ENCODE measurements at places on chromosomes 11 and 22. TPM values are rescaled to one million over a fixed set of nuclear protein-coding genes. Genes with fewer than 3 reads are reported as not detected.

Gene PKDREJ
- total RNA-seq, result not detected

Gene DEFB131B
- not detected for total RNA-seq

Gene AKIP1
- total RNA-seq, result 15.4 TPM

Gene LYVE1
- total RNA-seq, result 0.25 TPM

DNA sequence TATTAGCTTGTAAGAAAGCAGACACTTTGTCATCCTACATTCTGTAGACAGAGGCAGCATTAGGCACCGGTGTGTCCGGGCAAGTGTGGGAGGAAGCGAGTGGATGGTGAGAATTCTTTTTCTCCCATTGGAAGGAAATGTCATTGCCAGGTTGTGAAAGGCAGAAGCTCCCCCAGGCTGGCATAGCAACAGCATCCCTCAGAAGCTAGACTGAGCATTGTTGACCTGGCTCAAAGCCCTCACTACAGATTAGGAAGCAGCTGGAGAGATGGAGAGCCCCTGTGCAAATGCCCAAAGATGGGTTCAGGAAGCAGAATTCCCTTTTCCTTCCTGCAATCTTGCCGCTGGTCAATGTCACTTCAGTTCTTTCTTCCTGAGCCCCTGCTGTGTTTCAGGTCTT, 1299.3 kb downstream of the TBC1D22A start:
- no peaks in the 10 kb centered on the region for H3K4me1 ChIP-seq
- H3K36me3 ChIP-seq, result no peaks in the 10 kb centered on the region
- peaks cover 10% of the 10 kb centered on the region for H3K27me3 ChIP-seq
- no peak overlapping the region for H3K4me3 ChIP-seq

- no peaks in the 10 kb centered on the region for H3K36me3 ChIP-seq
- DNase-seq, result no peak
- H3K27ac ChIP-seq, result no peak overlapping the region
- no peaks in the 10 kb centered on the region for H3K4me1 ChIP-seq
- no peak overlapping the region for H3K4me3 ChIP-seq
These were observed 341.0 kb downstream of the DYNC2H1 start for GRCh38 chr11:103450241-103450640.

DNA sequence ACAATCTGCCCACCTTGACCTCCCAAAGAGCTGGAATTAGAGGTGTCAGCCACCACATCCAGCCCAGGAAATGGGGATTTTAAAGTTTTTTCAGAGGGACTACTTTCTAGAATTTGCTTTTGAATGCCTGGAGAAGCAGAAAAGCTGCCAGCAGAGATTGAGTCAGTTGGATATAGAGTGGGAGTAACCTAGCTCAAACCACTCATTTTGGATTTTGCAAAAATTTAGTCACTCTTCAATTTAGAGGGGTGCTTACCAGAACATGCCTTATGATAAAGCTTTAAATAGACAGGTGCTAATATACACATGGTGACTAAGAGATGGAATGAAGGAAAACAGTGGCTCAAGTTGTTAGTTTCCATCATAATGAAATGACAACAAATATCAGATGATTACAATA, 26.5 kb upstream of the PSMA1 start:
- H3K27me3 ChIP-seq, result no peaks in the 10 kb centered on the region
- H3K4me3 ChIP-seq, result no peak overlapping the region
- no peak overlapping the region for H3K27ac ChIP-seq
- no peaks in the 10 kb centered on the region for H3K4me1 ChIP-seq

- peaks cover 25% of the 10 kb centered on the region for H3K4me1 ChIP-seq
- peak overlapping the region; percentile 70 for H3K27ac ChIP-seq
- no peaks in the 10 kb centered on the region for H3K27me3 ChIP-seq
- H3K36me3 ChIP-seq, result peaks cover 4% of the 10 kb centered on the region
- H3K4me3 ChIP-seq, result no peak overlapping the region
- no peak for DNase-seq
These were observed 397.9 kb upstream of the NARS2 start for GRCh38 chr11:78972590-78972989.

- peaks cover 20% of the 10 kb centered on the region for H3K4me1 ChIP-seq
- H3K4me3 ChIP-seq, result no peak overlapping the region
- peaks cover 38% of the 10 kb centered on the region for H3K27me3 ChIP-seq
These were observed 348.0 kb downstream of the BUD13 start for GRCh38 chr11:116424615-116425261.

GRCh38 chr11:68460741-68461574, at the start of gene PPP6R3:
Gene PPP6R3, plus strand, starts transcription at chr11:68460752. Its CDS starts 76,913 bp downstream, at chr11:68537665.
- peaks cover 40% of the 10 kb centered on the region for H3K4me1 ChIP-seq
- peak within 1 kb of the TSS; percentile 89 for H3K27ac ChIP-seq
- H3K27me3 ChIP-seq, result no peaks in the 10 kb centered on the region

DNA sequence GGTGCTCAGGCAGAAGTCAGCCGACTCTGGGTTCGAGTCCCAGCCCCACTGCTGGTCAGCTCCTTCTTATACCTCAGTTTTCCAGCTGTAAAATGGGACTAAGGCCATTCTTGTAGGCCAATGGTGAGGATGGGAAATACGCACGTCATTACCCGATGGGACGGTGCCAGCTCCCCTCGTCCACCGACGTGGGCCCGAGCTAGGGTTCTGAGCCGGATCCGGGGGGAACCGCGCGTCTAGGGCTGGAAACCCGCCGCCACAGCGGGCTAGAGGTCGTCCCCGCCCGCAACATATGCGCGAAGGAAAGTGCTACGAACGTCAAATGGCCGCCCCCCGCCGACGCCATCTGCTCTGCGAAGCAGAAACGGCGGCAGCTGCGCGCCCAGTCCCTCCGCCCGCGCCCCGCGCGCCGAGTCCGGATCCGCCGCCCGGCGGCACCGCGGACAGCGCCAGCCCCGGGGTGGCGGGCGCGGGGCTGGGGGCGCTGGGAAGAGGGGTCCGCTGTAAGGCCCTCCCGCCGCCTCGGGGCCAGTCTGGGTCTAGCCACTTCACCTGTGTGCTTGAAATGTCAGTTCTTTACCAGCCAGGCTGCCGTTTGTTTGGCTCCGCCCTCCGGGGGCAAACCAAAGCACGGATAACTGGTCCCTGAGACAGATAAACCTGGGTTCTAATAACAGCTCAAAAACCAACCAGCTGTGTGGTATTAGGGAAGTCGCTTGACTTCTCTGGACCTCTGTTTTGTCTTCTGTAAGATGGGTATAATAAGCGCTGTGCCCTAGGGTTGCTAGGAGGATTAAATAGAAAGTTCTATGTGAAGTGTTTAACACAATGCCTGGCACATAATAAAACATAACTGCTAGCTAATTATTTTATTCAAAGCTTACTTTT, 103.5 kb upstream of the RCN1 start:
- H3K27ac ChIP-seq, result no peak overlapping the region
- no peak for DNase-seq
- peaks cover 90% of the 10 kb centered on the region for H3K27me3 ChIP-seq
- H3K4me3 ChIP-seq, result no peak overlapping the region

DNA sequence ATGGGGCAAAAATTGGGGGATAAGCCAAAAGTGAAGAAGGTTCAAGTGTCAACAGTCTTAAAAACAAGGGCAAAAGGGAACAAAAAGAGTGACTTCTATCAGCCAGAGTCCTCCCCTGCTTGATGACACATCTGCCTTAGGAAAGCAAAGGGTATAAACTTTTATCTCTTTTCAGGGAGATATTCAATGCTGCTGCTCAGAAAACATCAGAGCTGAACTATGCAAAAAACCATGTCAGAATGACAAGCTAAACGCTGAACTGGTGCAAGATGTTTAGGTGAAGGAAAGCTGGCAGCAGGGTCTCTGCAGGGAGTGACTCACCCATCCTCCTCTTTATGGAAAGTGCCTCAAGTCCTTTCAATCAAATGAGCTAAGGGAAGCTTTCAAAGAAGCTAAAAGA, 24.7 kb downstream of the ALG9 start:
- DNase-seq, result no peak
- H3K4me3 ChIP-seq, result no peak overlapping the region
- H3K36me3 ChIP-seq, result peaks cover 24% of the 10 kb centered on the region
- no peaks in the 10 kb centered on the region for H3K4me1 ChIP-seq
- no peak overlapping the region for H3K27ac ChIP-seq

- H3K4me3 ChIP-seq, result no peak overlapping the region
- H3K4me1 ChIP-seq, result peaks cover 6% of the 10 kb centered on the region
- no peak overlapping the region for H3K27ac ChIP-seq
- no peak for DNase-seq
These were observed 102.5 kb downstream of the C11orf58 start for GRCh38 chr11:16840951-16841350.

DNA sequence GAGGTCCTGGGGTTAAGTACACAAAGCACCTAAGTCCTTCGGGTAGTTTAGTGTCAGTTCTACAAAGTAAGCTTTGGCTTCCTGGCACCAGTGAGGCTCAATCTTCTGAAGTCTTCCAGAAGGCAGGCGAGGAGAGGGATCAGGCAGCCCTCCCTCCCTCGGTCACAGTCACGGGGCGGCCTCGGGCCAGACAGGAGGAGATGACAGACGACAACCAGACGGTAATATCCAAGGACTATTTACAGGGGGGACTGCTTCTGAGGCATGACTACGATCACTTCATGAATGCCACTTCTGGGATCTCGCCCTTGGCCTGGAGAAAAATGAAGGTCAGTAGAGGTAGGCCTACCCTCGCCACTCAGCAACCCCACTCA, 383 bp upstream of the TMEM223 start:
- H3K27me3 ChIP-seq, result no peaks in the 10 kb centered on the region
- peak overlapping the region; percentile 90 for H3K4me3 ChIP-seq
- peak overlapping the region; percentile 97 for H3K27ac ChIP-seq
- peaks cover 33% of the 10 kb centered on the region for H3K4me1 ChIP-seq
- no peak for DNase-seq

GRCh38 chr11:129093283-129093682, 98.8 kb downstream of the ARHGAP32 start:
- no peaks in the 10 kb centered on the region for H3K27me3 ChIP-seq
- peaks cover 23% of the 10 kb centered on the region for H3K36me3 ChIP-seq
- H3K4me3 ChIP-seq, result no peak overlapping the region
- H3K4me1 ChIP-seq, result peaks cover 19% of the 10 kb centered on the region
- DNase-seq, result no peak

GRCh38 chr11:17314232-17314547, 37.4 kb upstream of the NCR3LG1 start:
- no peaks in the 10 kb centered on the region for H3K4me1 ChIP-seq
- no peak overlapping the region for H3K4me3 ChIP-seq
- no peak overlapping the region for H3K27ac ChIP-seq
- no peak for DNase-seq

DNA sequence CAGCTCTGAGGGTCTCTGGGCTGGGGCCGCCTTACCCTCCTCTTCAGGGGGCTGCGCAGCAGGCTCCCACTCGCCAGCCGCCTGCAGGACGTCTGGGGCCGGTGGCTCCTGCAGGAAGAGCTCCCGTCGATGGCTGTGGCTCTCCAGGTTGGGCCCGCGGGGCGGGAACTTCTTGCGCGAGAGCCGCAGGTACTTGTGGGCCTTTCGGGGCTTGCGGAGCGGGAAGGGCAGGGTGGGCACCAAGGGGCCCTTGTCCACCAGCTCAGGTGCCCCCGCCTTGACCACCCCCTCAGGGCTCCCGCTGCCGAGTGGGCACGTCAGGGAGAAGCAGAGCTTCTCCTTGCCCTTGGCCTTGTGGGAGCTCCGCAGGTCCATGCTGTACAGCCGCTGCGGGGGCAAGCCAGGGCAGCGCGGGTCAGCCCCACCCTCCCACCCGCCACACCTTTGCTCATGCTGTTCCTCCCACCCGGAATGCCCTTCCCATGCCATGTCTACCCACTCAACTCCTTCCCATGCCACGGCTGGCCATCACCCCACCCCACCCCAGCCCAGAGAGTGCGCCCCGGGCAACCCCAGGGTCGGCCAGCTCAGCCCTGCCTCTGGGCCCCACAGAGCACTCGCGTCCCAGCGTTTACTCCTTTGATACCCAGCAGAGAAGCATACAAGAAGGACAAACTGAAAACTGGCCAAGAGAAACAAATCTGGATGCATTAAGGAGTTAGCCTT, 18.0 kb downstream of the CBX7 start:
- no peak overlapping the region for H3K4me3 ChIP-seq
- no peak for DNase-seq
- H3K4me1 ChIP-seq, result peaks cover 12% of the 10 kb centered on the region
- H3K27me3 ChIP-seq, result no peaks in the 10 kb centered on the region
- no peak overlapping the region for H3K27ac ChIP-seq

DNA sequence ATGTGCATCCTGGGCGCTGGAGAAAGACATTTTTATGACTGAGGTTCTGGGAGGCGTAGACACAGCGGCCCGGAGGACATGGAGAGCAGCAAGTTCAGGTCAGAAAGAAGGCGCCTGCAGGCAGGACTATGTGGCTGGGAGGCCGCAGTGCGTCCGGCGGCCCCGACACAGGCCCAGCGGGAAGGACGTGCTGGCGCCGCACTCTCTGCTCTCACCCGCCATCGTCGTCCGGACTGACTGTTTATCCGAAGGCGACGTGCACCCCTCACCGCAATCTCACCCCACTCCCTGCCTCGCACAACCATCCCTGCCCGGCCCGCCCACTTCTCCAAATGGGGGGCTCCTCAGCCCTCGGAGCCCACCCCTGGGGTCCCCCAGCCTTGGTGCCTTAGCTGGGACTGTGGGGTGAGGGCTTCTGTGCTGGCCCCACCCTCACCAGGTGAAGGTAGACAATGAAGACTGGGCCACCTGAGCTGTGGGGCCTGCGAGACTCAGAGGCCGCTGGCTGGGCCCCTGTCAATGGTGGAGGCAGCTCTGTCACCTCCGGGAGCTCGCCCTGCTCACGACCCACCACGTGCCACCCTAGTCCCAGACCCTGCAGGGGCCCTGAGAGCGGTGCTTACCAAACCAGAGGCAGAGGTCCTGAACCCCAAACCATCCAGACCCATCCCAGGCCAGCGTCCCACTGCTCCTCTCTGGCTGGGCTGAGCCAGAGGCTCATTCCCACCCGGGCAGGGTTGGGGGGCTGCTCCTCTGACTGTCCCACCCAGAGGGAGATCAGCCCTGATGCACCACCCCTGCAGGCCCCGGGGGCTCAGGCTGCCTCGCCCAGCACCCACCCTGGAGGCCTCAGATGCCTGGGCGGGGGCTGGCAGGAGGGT, 16.2 kb upstream of the MUC5B start:
- peaks cover 3% of the 10 kb centered on the region for H3K27me3 ChIP-seq
- H3K36me3 ChIP-seq, result no peaks in the 10 kb centered on the region
- no peak overlapping the region for H3K27ac ChIP-seq
- H3K4me3 ChIP-seq, result no peak overlapping the region
- H3K4me1 ChIP-seq, result no peaks in the 10 kb centered on the region

GRCh38 chr11:66479394-66480116, 679 bp upstream of the DPP3 start:
- H3K36me3 ChIP-seq, result no peaks in the 10 kb centered on the region
- H3K4me3 ChIP-seq, result peak overlapping the region; percentile 95
- H3K4me1 ChIP-seq, result peaks cover 12% of the 10 kb centered on the region
- no peaks in the 10 kb centered on the region for H3K27me3 ChIP-seq

DNA sequence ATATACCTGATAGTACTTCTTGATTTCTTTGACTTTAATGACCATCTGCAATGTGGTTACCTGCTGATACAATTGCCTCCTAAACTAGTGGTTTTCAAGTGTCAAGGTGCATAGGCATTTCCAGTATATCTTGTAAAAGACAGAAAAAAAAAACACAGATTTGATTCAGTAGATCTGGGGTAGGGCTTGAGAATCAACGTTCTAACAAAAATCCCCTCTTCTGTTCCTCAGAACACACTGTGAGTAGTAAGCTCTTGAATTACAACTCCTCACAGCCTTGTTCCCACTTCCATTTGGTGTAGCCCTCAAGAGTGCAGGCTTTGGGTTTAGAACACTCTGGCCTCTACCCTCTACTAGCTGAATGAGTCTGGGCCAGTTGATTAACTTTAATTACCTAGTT, 78.0 kb upstream of the CTSC start:
- no peak overlapping the region for H3K27ac ChIP-seq
- H3K36me3 ChIP-seq, result no peaks in the 10 kb centered on the region
- H3K4me3 ChIP-seq, result no peak overlapping the region
- no peaks in the 10 kb centered on the region for H3K27me3 ChIP-seq
